ENCODE measurements at places on chromosomes 4 and X.

- H3K4me3 ChIP-seq = no peak overlapping the region
- DNase-seq = no peak
- no peaks in the 10 kb centered on the region for H3K36me3 ChIP-seq
- H3K27me3 ChIP-seq = no peaks in the 10 kb centered on the region
- H3K27ac ChIP-seq = peak overlapping the region; percentile 4
These were observed 66.3 kb downstream of the GAB1 start for GRCh38 chr4:143402776-143403552.

GRCh38 chr4:79739912-79740311, 331.9 kb upstream of the GK2 start:
- no peaks in the 10 kb centered on the region for H3K4me1 ChIP-seq
- H3K27me3 ChIP-seq = no peaks in the 10 kb centered on the region
- H3K4me3 ChIP-seq = no peak overlapping the region

DNA sequence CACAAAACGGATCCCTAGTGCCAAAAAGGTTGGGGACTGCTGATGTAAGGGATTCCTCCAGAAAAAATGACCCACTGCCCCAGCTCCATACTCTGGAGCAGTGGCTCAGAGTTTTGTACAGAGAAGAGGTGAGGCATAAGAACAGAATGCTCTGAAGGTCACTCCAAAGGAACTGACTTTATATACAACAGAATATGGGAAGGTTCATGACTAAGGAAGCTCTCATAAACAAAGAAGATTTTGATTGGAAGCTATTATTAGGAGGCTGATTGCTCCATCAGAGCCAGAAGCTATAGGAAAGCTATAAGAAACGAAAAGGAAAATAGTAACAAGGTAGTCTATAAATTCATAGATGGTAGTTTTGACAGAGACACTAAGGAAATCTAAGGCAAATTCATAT, 203.1 kb downstream of the SLC7A11 start:
- H3K36me3 ChIP-seq = no peaks in the 10 kb centered on the region
- H3K27me3 ChIP-seq = no peaks in the 10 kb centered on the region
- H3K4me3 ChIP-seq = no peak overlapping the region
- H3K27ac ChIP-seq = no peak overlapping the region
- no peak for DNase-seq

- H3K27me3 ChIP-seq = no peaks in the 10 kb centered on the region
- no peaks in the 10 kb centered on the region for H3K4me1 ChIP-seq
- no peak for DNase-seq
- H3K36me3 ChIP-seq = no peaks in the 10 kb centered on the region
- H3K27ac ChIP-seq = peak overlapping the region; percentile 93
- peak overlapping the region; percentile 63 for H3K4me3 ChIP-seq
These were observed 919 bp upstream of the SEC24B start for GRCh38 chr4:109432696-109433095.

DNA sequence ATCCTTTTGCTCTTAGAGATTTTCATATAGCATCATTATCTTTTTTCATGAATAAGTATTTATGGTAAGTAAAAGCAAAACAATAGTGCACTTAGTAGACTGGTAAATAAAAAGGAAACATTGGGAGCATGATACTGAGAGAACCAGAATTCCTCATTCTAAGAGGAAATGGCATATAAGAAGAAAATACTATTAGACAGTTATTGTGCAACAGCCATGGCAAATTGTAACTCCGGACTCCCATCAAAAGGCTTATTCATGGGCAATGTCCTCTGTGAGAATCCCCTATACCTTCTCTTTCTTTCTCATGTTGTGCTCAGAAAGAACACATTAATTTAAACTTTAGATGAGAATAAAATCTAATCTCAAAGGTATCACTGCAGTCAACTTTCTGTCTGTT, 42.4 kb downstream of the SPATA18 start:
- H3K27me3 ChIP-seq = no peaks in the 10 kb centered on the region
- no peak overlapping the region for H3K27ac ChIP-seq
- no peaks in the 10 kb centered on the region for H3K36me3 ChIP-seq
- H3K4me1 ChIP-seq = no peaks in the 10 kb centered on the region
- DNase-seq = no peak

Data from sigmoid colon (tissue), 7 donors.